ENCODE measurements at places on chromosomes 7 and 10. TPM values are rescaled to one million over a fixed set of nuclear protein-coding genes. Genes with fewer than 3 reads are reported as not detected.

The SORBS1 gene
- 617 TPM for total RNA-seq

The FFAR4 gene
- 1.4 TPM for total RNA-seq

The STAM gene
- 27.5 TPM for total RNA-seq

The PDE1C gene
- total RNA-seq: 50.8 TPM

The AKR1C8 gene
- total RNA-seq: 0.68 TPM

The ARMC3 gene
- total RNA-seq: not detected

The OR9A2 gene
- total RNA-seq: not detected
